ENCODE measurements at places on chromosomes 3 and 15. TPM values are rescaled to one million over a fixed set of nuclear protein-coding genes. Genes with fewer than 3 reads are reported as not detected.
A peak's percentile ranks its signal among the peaks of the same experiment; 100 is the strongest.

The SAMMSON gene
- not detected for total RNA-seq

The WWTR1 gene
- total RNA-seq: 0.22 TPM

The ATP13A4 gene
- total RNA-seq: 0.98 TPM

The FAM107A gene
- not detected for total RNA-seq

The MST1R gene
- total RNA-seq: 0.55 TPM

The ADAMTS7 gene
- total RNA-seq: 0.11 TPM

The OSBPL10 gene
- total RNA-seq: not detected

The STRIT1 gene
- not detected for total RNA-seq

The NCKIPSD gene
- total RNA-seq: 10.8 TPM

The GABRR3 gene
- not detected for total RNA-seq

- H3K27ac ChIP-seq: no peak overlapping the region
- no peaks in the 10 kb centered on the region for H3K27me3 ChIP-seq
- no peaks in the 10 kb centered on the region for H3K4me1 ChIP-seq
- H3K4me3 ChIP-seq: no peak overlapping the region
- no peak for DNase-seq
Observed at GRCh38 chr3:15726043-15726442, 71.7 kb downstream of the ANKRD28 start.

GRCh38 chr15:83199288-83199687, 8.3 kb downstream of the HDGFL3 start:
- H3K27me3 ChIP-seq: no peaks in the 10 kb centered on the region
- H3K36me3 ChIP-seq: no peaks in the 10 kb centered on the region
- no peaks in the 10 kb centered on the region for H3K4me1 ChIP-seq
- no peak overlapping the region for H3K4me3 ChIP-seq
- no peak overlapping the region for H3K27ac ChIP-seq

- no peaks in the 10 kb centered on the region for H3K36me3 ChIP-seq
- H3K27me3 ChIP-seq: no peaks in the 10 kb centered on the region
- DNase-seq: no peak
- no peak overlapping the region for H3K4me3 ChIP-seq
- H3K27ac ChIP-seq: peak overlapping the region; percentile 14
Observed at GRCh38 chr15:60819360-60819759, 340.4 kb upstream of the ICE2 start.

GRCh38 chr15:60344987-60345386, 52.8 kb downstream of the ANXA2 start:
- no peak for DNase-seq
- H3K27ac ChIP-seq: no peak overlapping the region
- no peaks in the 10 kb centered on the region for H3K27me3 ChIP-seq
- no peak overlapping the region for H3K4me3 ChIP-seq

- DNase-seq: no peak
- H3K27ac ChIP-seq: no peak overlapping the region
- H3K4me3 ChIP-seq: no peak overlapping the region
- H3K36me3 ChIP-seq: no peaks in the 10 kb centered on the region
Observed at GRCh38 chr15:77571181-77571580, 61.5 kb downstream of the LINGO1 start.

- no peaks in the 10 kb centered on the region for H3K4me1 ChIP-seq
- no peak for DNase-seq
- no peak overlapping the region for H3K27ac ChIP-seq
- H3K4me3 ChIP-seq: no peak overlapping the region
- no peaks in the 10 kb centered on the region for H3K36me3 ChIP-seq
Observed at GRCh38 chr15:42069496-42070278, 24.7 kb downstream of the PLA2G4D start.

DNA sequence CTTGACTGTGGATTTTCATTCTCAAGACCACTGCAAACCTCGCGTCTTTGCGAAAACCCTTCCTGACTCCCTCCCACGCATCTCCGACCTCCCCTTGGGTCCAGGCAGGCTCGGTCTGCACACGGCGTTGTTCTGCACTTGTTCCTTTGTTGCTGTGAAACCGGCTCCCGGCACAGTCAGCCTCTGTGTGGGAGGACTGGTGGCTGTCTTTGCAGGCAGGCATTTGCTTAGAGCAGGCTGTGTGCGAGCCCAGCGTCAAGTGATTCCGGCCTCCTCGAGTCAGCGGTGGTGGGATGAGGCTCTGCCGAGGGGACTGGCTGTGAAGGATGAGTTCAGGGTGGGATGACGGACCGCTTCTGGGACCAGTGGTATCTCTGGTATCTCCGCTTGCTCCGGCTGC, 102.6 kb upstream of the ROPN1 start:
- peaks cover under 1% of the 10 kb centered on the region for H3K27me3 ChIP-seq
- DNase-seq: no peak
- H3K36me3 ChIP-seq: no peaks in the 10 kb centered on the region
- no peak overlapping the region for H3K4me3 ChIP-seq
- no peaks in the 10 kb centered on the region for H3K4me1 ChIP-seq

GRCh38 chr15:36449084-36449661, 130.3 kb upstream of the CDIN1 start:
- no peaks in the 10 kb centered on the region for H3K36me3 ChIP-seq
- no peaks in the 10 kb centered on the region for H3K27me3 ChIP-seq
- H3K4me3 ChIP-seq: no peak overlapping the region
- no peak overlapping the region for H3K27ac ChIP-seq

DNA sequence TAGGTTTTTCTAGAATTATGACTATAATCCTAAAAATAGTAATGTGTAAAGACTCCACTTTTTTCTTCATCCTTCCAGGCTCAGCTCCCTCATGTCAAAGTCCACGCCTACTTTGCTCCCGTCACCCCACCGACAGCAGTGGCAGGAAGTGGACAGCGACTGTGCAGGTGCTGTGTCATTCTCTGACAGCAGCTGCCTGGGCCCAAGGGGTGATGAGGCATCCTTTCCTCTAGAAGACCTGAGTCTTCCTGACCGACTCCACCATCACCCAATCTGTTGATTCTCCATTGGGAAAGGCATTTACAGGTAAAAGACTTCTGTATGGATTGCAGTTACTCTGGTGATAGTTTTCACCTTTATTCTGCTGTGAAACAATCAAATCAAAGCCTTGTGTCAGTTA, 54.8 kb downstream of the UBP1 start:
- no peaks in the 10 kb centered on the region for H3K27me3 ChIP-seq
- H3K36me3 ChIP-seq: peaks cover 25% of the 10 kb centered on the region
- no peaks in the 10 kb centered on the region for H3K4me1 ChIP-seq
- H3K27ac ChIP-seq: no peak overlapping the region

DNA sequence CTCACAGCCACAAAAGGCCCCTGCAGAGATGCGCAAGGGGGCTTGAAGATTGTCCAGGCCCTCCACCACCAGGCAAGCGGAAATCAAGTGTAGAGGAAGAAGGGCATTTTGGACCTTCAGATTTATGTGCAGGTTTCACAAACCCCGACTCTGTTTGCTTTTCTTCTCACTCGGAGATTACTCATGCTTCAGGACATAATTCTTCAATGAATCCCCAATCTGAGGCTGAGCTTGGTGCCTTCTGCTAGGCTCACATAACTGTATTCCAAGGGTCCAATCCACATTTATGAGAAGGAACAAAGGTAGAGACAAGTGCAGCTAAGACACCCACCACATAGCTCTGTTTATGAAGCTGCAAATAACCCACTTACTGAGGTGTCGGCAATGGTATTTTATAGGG, 50.6 kb upstream of the NMNAT3 start:
- no peaks in the 10 kb centered on the region for H3K27me3 ChIP-seq
- no peaks in the 10 kb centered on the region for H3K36me3 ChIP-seq
- no peak overlapping the region for H3K4me3 ChIP-seq
- no peaks in the 10 kb centered on the region for H3K4me1 ChIP-seq
- no peak for DNase-seq

DNA sequence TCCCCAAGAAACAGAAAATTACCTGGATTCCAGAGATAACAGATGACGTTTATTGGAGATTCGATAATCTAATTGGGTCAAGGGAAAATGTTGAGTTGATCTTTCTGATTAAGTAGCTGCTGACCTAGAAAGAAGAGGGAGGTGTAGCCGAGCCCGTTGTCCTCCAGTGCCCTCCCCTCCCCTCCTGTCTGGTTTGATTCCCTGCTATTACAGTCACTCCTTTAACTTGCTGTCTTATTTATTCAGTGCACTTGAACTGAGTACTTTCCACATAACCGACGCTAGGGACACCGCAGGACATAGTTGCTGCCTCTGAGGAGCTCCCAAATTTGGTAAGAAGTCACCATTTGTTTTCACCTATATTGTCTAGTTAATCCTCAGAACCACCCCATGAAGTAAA, 103.7 kb downstream of the AQP9 start:
- no peak for DNase-seq
- no peaks in the 10 kb centered on the region for H3K4me1 ChIP-seq
- H3K36me3 ChIP-seq: no peaks in the 10 kb centered on the region
- H3K27ac ChIP-seq: no peak overlapping the region
- H3K27me3 ChIP-seq: no peaks in the 10 kb centered on the region

GRCh38 chr3:131711114-131711768, 208.5 kb upstream of the MRPL3 start:
- peaks cover 4% of the 10 kb centered on the region for H3K27me3 ChIP-seq
- no peak overlapping the region for H3K4me3 ChIP-seq
- H3K27ac ChIP-seq: no peak overlapping the region
- no peak for DNase-seq

DNA sequence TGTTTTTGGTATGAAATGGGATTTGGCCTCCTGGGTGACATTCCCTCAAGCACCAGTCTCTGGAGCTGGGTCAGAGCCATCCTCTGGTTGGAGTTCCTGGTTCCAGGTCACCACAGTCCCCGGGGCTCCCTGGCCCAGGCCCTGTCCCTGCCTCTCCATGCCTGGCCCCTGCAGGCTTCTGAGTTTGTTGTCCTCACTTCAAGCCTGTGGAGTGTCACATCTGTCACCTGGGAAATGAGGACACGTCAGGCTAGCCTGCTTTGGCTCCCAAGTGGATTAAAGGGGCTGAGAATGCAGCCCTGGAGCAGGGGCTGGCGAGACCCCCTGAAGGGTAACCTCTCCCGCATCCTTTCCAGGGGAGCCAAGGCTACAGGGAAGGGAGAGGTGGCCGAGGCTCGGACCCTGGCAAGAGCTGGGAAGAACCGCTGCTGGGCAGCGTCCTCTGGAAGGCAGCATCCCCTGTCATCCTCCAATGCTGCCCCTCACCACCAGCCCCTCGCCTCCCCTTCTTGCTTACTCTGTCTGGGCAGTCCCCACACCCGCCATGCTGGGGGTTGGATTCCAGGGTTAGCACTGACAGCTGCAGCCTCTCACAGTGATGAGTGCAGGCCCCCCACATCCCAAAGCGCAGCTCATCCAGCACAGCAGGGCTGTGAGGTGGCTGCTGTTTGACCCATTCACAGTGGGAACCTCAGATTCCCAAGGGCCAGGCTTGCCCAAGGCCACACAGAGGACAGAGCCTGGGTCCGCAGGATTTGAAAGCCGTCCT, 75.5 kb upstream of the IQSEC1 start:
- H3K4me1 ChIP-seq: peaks cover 14% of the 10 kb centered on the region
- no peak overlapping the region for H3K4me3 ChIP-seq
- no peak overlapping the region for H3K27ac ChIP-seq
- H3K36me3 ChIP-seq: no peaks in the 10 kb centered on the region

DNA sequence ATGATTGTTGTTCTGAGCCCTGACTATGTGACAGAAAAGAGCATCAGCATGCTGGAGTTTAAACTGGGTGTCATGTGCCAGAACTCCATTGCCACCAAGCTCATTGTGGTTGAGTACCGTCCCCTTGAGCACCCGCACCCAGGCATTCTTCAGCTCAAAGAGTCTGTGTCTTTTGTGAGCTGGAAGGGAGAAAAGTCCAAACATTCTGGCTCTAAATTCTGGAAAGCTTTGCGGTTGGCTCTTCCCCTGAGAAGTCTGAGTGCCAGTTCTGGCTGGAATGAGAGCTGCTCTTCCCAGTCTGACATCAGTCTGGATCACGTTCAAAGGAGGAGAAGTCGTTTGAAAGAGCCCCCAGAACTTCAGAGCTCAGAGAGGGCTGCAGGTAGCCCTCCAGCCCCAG, 142.0 kb downstream of the IL1RAP start:
- H3K4me1 ChIP-seq: no peaks in the 10 kb centered on the region
- DNase-seq: no peak
- H3K4me3 ChIP-seq: no peak overlapping the region
- no peak overlapping the region for H3K27ac ChIP-seq
- no peaks in the 10 kb centered on the region for H3K27me3 ChIP-seq

GRCh38 chr15:96804754-96805153, 474.3 kb downstream of the NR2F2 start:
- H3K27ac ChIP-seq: no peak overlapping the region
- no peaks in the 10 kb centered on the region for H3K36me3 ChIP-seq
- H3K4me1 ChIP-seq: no peaks in the 10 kb centered on the region
- no peak for DNase-seq
- no peaks in the 10 kb centered on the region for H3K27me3 ChIP-seq

DNA sequence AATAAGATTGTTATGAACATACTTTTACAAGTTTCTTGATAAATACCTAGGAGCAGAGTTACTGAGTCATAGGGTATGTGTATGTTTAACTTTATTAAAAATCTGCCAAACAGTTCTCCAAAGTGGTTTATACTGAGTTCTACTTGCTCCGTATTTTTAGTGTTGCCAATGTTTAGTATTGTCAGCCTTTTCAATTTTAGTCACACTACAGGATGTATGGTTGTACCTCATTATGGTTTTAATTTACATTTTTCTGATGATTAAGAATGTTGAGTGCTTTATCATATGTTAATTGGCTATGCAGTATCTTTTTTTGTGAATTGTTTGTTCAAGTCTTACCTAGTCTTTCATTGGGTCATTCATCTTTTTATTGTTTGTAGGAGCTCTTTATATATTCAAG, 4.3 kb downstream of the TMOD3 start:
- H3K36me3 ChIP-seq: no peaks in the 10 kb centered on the region
- H3K4me3 ChIP-seq: no peak overlapping the region
- H3K27ac ChIP-seq: no peak overlapping the region
- DNase-seq: no peak
- H3K4me1 ChIP-seq: peaks cover 31% of the 10 kb centered on the region
- H3K27me3 ChIP-seq: no peaks in the 10 kb centered on the region

DNA sequence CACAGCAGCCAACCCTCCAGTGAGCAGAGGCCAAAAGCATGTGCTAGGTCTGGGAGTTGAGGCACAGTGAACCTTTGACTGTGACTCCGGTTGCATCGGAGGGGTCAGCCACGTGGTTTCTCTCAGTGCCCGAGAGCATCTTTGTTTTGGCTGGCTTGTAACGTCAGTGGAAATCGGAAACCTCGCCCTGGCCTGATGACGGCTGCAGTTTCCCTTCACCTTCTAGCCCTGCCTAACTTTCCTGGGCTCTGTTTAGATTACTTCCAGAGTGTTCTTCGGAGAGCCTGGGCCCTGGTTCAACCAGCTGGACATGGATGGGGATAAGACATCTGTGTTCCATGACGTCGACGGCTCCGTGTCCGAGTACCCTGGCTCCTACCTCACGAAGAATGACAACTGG, 56.6 kb downstream of the MESD start:
- H3K4me3 ChIP-seq: no peak overlapping the region
- no peak overlapping the region for H3K27ac ChIP-seq
- no peak for DNase-seq

GRCh38 chr3:81632659-81633058, 128.8 kb downstream of the GBE1 start:
- no peaks in the 10 kb centered on the region for H3K27me3 ChIP-seq
- DNase-seq: no peak
- no peaks in the 10 kb centered on the region for H3K4me1 ChIP-seq

GRCh38 chr3:75294124-75294523, 370.0 kb upstream of the FRG2C start:
- no peak overlapping the region for H3K4me3 ChIP-seq
- H3K36me3 ChIP-seq: no peaks in the 10 kb centered on the region
- H3K4me1 ChIP-seq: no peaks in the 10 kb centered on the region
- no peaks in the 10 kb centered on the region for H3K27me3 ChIP-seq

All from CD4-positive, alpha-beta T cell (primary cell).